ENCODE measurements at places on chromosomes 3 and 15.

- DNase-seq: no peak
Measured at GRCh38 chr3:134630506-134630905, 20.3 kb downstream of the KY start.

DNA sequence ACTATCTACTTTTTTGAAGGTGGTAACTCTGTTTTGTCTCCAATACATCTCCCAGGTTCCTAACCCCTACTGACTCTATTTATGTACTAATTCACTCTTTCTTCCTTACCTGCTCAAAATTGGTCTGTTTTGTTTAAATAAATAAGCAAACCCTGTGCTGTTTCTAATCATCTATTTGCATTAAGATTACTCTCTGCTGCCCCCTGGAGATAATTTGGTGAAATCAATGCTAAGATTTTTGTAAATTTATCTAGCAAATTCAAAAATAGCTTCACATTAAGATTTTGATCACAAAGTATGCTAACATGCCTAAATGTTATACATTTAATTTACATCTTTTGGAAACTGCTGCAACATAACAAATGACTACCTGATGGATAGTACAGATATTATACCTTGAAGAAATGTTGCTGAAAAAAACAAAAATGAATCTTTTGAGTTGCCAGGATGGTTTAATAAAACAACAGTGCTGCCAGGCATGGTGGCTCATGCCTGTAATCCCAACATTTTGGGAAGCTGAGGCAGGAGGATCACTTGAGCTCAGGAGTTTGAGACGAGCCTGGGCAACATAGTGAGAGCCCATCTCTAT, 4.4 kb upstream of the CD200R1 start:
- DNase-seq: no peak

DNA sequence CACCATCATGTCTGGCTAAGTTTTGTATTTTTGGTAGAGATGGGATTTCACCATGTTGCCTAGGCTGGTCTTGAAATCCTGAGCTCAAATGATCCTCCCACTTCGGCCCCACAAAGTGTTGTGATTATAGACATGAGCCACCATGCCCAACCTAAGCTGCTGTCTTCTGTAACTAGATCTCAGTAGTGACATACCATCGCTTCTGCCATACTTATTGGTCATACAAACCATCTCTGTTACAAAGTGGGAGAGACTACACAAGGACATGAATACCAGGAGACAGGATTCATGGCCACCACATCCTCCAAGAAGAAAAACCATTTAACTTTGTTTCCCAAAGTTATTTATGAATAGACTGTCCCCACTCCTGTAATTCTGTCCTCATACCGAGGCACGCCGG, 81.3 kb downstream of the SMAD6 start:
- DNase-seq: no peak

GRCh38 chr15:89161666-89162065, 59.7 kb downstream of the RLBP1 start:
- DNase-seq: no peak

DNA sequence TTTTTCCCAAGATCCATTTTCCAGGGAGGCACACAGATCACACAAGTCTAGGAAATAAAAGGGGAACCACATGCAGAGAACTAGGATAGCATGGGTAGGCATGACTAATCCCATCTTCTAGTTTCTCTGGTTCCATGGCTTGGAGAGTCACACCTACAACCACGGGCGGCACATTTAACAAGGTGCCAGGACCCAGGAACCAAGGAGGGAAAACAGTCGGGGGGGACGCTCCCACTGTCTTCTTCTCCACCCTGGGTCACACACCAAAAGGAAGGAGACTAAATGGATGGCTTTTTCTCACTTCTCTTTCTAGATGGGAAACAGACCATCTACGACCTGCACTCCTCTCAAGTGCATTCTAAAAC, 4.6 kb upstream of the SMCO1 start:
- no peak for DNase-seq

Measured in stimulated activated CD8-positive, alpha-beta memory T cell treated with anti-CD3 and anti-CD28 coated beads, Interleukin-4, amount 100 ng/mL, for 1 hour (primary cell).